MG63 (cell line): ENCODE measurements at places on chromosomes 7 and 10.

DNA sequence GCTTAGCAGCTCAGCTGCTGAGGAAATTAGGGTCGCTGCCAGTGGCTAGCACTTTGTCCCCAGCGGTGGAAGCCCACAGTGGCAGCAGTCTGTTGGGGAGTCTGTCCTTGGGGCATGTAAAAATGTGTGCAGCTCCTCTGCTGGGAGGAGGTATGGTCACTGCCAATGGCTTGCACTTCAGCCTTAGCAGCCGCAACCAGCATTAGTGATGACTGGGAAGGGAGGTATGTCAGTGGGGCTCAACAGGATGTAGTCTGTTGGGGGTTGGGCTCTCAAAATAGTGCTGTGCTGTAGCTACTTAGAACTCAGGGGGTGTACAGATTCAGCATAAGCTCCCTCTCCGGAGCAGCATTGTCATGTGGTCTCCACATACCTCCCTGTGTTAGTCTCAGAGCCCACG, 189.9 kb downstream of the ZEB1 start:
- DNase-seq: no peak

DNA sequence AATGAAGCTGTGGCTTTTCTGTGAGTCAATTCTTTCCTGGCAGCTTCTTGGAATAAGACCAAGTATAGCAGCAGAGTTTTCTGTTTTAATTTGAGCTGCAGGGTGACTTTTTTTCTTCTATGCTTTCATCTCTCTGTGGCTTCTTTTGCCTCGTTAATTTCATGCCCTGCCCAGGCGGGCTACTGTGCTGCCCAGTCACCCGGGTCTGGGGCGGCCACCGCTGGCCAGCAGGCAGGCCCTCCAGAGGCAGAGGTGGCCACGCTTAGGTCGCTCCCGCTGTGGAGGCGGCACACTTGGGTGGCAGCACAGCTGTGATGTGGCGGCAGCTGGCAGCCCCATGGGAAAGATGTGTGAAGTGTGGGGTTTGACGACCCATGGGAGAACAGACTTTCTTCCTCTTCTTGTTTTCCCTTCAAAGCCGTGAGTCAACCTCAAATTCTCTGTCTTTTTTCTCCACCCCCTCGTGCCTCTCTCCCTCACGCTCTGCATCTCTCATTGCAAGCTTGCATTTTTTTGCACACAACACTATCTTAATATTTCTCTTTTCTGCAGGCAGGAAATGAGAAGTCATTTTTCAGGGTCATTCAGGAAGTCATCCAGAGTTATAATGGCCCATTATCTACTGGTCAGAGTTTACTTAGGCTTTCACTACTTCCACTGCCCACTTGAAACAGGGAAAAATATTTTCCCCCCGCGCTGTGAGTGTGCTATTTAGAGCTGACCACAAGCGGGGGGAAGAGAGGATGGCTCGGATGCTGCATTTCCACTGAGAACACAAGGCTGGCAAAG, 67.8 kb downstream of the EGFR start:
- peak; percentile 66 for DNase-seq

- peak; percentile 26 for DNase-seq
Measured at GRCh38 chr7:33644489-33644888, 260.9 kb upstream of the BMPER start.

DNA sequence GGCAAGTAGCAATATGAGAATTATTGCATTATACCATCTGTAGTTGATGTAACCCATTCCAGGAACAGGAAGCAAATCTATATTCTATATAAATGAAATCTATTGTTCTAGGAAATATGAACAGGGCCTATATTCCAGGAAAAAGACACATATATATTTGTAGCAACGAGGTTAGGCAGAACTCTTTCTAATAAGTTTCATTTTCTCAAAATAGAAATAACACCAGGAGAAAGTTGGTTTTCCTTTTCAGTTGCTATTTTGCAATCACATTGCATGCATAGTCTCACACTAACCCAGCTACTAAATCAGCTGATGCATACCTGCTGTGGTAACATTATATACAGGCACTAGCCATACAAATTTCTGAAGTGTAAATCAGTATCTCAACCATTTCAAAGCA, 6.2 kb upstream of the IFIT2 start:
- DNase-seq: no peak

GRCh38 chr10:133110133-133110532, 22.4 kb downstream of the ADGRA1 start:
- peak; percentile 51 for DNase-seq

GRCh38 chr10:97771055-97771891, 526 bp downstream of the SFRP5 start:
- peak; percentile 38 for DNase-seq

DNA sequence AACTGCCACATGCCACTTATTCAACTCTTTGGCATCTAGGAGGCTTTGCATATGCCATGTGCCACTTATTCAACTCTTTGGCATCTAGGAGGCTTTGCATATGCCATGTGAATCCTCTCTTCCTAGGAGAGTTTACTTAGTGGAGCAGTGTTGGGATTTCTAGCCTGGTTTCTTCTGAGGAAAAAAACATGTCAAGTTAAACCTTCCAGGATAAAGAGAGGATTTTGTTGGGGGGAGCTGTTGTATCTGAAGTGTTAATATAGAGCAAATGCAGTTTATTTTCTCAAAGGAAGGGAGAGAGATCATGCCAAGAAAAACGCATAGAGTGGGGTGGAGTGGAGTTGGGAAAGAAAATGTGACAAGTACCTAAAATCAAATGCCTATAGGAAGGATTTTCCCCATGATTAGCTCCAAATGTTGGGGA, 91.5 kb downstream of the MCU start:
- DNase-seq: no peak

DNA sequence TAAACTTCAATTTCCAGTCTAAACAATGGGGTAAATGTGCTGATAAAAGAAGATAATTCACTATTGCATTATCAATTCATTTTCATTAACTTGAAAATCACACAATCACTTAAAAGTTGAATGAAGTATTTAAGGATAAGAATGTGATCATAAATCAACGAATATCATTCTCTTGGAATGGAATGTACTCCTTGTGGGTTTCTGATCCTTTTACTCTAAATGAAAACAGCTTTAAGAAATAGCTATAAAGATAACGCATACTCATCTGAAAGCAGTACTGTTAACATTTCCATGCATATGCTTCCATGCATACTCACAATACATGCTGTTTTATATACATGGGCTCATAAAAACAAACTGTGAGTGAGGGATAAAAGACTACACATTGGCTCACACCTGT, 108.8 kb downstream of the ATE1 start:
- no peak for DNase-seq

DNA sequence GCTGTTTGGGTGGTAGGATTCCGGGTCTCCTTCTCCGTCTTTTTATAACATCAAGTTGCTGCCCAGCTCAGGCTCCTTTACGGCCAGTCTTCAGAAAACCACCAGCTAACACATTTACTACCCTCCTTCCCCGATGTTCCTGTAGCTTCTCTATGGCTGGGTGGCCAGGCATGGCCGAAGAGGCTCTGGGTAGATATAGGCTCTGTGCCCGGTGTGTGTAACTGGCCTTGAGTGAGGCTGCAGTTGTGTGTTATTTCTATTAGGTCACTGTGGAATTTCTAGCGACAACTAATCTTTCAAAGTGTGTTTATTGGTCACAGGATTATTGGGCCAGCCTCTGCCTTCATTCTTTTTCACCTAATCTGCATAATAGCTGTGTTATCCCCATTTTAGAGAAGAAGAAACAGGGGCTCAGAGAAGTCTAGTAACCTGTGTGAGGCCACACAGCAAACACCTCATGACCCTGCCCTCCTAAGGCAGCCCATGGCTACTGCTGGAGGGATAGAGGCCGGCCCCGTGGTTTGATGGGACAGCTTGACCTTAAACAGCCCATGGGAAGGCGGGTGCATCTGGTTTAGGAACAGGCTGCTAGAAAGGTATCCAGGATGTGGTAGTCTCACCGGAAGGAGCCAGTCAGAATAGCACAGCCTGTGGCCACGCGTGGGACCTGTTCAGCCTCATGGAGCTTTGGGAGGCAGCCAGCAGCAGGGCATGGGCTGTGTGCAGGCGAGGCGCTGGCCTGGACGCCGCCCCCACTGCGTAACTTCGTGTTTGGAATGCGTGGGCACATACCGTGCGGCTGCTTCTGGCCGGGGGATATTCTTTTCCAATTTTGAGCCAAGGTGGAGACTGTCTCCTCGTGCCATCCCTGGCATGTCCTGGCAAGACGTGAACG, 29.7 kb downstream of the HTRA1 start:
- DNase-seq: no peak

- no peak for DNase-seq
Measured at GRCh38 chr7:49580000-49580399, 193.4 kb upstream of the VWC2 start.

DNA sequence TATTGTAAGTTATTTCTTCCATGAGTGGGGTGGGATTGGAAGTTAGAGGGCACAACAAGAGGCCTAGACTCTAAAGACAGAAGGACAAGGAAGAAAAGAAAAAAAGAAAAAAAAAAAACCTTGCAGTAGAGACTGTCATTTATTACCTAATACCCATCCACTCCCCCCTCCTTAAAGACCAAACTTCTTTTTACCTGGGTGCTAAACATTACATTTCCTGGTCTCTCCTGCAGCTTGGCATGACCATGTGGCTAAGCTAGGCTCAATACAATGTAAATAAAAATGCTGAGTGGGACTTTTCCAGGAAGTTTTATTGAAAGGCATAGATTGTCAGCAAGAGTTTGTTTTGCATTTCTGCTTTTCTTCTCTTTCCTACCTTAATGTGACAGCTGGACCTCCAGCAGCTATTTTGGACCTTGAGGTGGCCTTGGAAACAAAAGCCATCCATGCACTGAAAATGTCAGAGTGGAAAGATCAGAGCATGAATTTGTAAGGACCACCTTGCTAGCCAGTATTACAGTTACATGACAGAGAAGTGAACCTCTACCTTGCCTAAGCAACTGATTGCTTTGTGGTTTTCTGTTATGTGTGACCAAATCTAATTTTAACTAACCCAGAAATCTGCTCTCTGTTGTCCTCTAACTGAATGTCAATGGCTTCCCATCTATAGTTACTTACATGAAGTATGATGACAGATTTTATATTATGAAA, 81.3 kb upstream of the SFMBT2 start:
- no peak for DNase-seq

GRCh38 chr7:110645060-110645459, 445.9 kb upstream of the LRRN3 start:
- DNase-seq: no peak

- DNase-seq: peak; percentile 69
Measured at GRCh38 chr10:101014230-101014884, 14.7 kb downstream of the LZTS2 start.

DNA sequence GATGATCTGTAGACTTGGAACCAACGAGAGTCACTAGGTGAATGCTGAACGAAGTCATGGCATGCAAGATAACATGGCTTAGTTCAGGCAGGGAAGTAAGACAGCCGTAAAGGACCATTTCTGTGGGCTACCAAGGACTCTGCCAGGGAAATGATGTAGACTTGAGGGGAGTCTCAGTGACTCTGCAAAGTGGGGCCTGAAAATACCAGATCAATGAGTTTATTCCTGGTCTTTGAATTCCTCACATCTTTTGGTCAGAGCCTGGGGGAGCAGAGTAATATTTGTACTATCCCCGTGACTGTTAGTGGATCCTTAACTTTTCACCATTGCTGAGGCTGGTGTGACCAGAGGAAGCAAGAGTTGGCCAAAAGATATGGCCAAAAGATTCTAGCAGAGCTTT, 60.7 kb upstream of the INHBA start:
- no peak for DNase-seq

DNA sequence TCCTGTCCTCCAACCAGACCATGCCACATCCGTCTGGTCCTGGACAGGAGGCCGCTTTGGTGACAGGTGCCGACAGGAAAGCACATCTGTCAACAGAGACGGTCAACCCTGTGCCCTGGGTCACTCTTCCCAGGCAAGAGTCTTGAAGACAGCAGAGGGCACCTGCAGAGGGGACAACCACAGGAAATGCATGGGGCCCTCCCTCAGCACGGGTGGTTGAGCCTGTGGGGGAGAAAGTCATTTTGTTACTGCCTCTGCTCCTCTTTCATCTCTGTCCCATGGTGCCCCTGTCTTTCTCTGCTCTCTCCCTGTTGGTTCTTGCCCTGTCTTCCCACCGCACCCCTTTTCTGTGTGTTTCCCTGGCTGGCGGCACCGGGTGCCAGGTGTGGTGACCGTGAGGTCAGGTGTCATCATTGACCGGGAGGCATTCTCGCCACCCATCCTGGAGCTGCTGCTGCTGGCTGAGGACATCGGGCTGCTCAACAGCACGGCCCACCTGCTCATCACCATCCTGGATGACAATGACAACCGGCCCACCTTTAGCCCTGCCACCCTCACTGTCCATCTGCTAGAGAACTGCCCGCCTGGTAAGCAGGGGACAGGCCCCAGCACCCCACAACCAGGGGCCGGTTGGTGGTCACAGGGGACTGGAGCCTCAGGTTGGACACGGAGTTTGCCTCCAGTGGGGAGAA, 17.6 kb upstream of the VSIR start:
- DNase-seq: no peak

DNA sequence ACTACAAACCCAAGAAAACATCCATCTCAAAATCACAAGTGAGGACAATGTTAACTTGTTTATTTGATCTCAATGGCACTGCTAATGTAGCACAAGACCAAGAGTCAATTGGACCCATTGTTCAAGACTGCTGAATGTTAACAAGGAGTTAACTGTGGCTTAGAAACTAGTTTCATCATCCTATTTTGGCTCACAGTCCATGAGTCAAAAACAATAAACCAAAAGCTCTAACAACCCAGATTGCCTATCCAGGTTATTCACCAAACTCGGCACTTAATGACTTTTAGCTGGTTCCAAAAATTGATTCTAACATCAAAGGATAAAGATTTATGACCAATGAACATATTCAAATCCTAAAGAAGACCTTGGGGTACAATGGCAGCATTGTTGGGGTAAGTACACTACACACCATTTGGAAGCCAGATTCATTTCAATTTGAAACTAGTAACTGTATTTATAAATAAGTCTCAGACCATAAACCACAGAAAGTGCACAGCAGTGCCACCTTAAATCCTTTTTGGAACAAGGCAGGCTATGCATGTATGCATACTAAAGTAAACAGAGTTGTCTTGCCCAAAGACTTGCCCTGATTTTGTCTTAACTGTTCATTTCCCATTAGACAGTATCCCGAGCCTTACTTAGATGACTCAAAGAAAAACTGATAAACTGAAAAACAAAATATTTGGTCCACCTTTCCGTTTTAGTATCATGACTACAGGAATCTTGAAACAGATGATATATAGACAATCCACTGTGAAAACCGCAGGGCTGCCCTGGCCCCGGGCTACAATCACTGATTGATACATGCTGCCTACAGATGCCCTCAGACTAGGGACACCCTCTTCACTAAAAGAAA, 84.5 kb downstream of the SRPK2 start:
- DNase-seq: peak; percentile 33

GRCh38 chr10:102537367-102537766, 33.6 kb downstream of the SUFU start:
- no peak for DNase-seq

GRCh38 chr7:100510437-100511239, 26.9 kb downstream of the NYAP1 start:
- no peak for DNase-seq

- DNase-seq: peak; percentile 13
Measured at GRCh38 chr7:139734395-139734794, 43.4 kb downstream of the HIPK2 start.

DNA sequence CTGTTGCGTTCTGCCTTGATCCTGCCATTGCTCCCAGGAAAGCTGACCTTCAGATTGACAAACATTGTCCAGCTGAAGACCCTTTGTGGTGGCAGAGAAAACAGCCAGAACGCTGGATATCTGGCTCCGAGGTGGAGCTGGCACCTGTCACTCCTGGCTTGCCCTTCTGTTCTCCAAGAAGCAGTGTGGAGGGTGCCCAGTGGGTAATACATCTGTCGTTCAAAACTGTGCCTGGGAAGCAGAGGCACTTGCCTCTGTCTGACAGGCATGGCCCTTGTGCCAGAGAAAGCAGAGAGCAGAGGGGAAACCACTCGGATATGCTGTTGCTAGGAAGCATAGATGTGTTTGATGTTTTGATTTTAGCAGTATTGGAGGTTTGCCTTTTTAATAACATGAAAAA, 231.4 kb downstream of the BMPER start:
- DNase-seq: no peak
